ENCODE measurements at places on chromosomes 3 and 15. TPM values are rescaled to one million over a fixed set of nuclear protein-coding genes. Genes with fewer than 3 reads are reported as not detected.

DNA sequence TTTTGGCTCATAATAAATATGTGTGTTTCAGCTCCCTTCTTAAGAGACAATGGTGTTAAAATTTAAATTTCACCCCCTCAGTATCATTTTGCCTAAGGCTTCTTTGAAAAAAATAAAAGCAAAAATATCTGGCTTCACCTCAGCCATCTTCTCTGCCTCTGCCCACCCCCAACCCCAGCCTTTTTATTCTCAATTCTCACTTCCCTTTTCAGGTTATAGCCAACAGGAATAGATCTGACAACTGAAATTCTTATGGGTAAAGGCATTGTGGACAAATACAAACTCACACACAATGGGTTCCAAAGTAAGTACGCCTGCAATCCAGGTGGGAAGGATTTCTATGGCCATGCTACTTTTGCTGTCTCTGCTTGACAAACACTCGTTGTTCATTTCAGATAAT is 399.0 kb upstream of the ARRDC4 start:
- DNase-seq, result no peak

DNA sequence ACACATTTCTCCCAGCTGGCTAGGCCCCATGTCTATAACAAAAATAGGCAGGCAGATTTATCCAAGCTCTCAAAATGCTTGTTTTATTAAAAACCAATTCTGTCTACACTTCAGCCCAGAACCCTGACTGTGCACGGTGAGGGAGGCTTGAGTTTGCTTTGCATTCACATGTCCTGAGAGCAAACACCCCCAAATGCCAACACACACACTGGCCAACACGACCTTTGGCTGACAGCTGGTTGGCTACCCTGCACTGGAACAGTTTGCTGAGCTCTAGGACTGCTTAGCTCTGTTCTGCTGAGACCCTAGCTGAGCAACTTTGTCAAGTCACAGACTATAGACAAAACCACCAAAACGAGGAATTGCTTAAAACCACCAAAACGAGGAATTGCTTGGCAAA is 3.6 kb downstream of the STIMATE start:
- peak; percentile 71 for DNase-seq

DNA sequence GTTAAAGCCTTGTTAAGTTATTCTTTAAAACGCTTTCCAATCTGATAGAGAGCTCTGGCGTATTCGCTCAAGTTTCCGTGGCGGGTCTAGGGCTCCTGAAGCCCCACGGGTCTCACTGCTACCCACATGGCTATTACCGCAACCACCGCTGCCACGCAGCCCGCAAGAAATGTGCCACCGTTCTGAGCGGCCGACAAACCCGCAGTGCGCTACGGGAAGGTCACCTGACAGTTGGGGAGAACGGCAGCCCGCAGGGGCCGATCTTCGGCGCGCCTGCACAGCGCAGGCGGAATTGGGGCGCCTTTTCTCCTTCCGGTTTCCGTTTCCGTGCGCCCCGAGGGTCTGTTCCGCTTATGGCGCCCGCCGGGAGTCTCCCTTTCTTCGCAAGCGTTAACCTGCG is 76.6 kb upstream of the SNRPN start:
- DNase-seq, result no peak

- peak; percentile 96 for DNase-seq
Observed at GRCh38 chr15:65384895-65385869, 7.4 kb upstream of the IGDCC3 start.

DNA sequence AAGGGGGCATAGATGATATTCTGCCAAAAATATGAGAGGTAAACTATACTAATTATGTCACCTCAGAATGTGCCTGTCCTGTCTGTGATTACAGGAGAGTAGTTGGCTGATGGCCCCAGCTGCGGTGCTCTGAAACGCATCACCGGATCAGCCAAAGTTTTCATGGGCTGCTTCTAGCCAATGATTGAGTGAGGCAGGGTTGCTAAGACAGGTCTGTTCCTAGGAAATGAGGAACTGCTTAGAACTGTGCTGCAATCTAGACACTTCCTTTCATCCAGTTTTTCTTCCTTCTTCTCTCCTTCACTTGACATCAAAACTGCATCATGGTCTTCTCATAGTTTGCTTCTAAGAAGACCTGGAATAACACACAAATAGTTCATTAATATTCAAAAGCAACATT is 124.0 kb downstream of the KCNH8 start:
- no peak for DNase-seq

DNA sequence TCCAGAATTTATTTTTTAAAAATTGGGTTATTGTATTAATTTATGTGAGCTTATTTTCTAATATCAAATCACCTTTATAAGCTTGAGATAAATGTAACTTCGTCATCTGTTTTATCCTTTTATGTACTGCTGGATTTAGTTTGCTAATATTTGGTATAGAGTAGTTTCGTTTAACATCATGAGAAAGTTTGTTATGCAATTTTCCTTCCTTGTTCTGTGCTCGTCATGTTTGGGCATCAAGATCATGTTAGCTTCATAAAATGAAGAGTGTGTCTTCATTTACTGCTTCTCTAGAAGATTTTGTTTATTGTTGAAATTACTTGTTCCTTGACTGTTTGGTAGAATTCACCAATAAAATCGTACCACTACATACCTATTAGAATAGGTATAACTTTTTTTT is 262.1 kb upstream of the SATB1 start:
- DNase-seq, result no peak

SLC41A3 gene
- total RNA-seq, result 51.0 TPM

DNA sequence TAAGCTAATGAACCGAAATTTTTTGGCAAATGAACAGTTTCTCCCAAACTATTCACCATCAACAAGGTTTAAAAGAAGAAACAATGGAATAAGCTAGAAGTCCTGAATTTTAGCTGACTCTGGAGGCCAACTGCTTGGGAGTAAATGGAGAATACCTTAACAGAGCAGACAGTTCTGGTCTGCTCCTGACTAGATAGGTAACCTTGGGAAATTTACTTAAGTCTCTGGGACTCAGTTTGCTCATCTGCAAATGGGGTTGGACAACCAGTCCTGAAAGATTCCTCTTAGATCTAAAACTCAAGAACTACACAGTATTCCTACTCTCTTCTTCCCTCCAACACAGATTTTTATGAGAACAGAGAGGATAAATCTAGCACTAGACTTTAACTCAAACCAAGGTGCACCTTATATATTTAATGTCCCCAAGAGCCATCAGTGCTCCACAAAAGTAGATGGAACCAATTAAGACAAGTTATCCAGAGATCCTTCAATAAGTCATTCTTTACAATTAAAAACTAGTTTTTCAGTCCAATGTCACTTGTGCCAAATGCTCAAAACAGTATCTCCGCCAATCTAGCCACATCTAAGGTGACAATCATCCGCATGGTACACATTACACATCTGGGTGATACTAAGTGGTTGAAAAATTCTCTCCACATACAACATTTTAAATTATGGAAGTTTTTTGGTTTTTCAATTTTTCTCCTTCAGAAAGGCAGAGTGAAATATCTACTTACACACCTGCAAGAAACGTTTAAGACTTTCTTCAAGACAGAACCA is 1.5 kb downstream of the RHOA start:
- DNase-seq, result no peak

- peak; percentile 78 for DNase-seq
Observed at GRCh38 chr15:58227706-58228543, 89.7 kb downstream of the AQP9 start.

GRCh38 chr15:42011074-42011473 is 9.8 kb downstream of the PLA2G4E start:
- DNase-seq, result no peak

DNA sequence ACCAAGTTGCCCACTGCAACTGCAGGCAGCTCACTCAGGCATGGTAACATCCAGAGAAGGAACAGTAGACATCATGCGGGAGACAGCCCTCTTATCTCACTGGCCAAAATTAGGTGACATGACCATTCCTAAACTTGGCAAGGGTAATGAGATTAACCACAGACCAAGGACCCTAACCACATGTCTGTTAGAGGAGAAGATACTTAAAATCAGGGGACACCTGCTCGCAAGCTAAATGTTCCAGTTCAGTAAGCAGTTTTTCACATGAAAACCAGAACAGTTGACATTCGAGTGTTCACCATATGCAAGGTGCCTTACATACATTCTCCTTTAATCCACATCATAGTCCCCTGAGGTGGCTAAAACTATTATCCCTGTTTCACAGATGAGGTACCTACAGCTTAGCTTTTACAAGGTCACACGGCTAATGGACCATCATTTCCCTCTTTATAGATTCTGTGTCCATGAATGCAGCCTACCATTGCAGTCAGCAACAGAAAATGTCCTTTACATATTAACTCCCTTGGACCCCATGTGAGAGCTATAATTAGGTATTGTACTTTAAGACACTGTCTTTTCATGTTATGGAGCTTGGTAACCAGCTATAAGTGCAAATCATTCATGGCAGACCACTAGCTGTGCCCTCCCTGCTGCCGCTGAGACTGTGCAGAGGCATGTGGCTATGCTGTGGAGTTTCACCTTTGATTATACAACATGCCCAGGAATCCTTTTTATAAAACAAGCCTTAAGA is 154.1 kb downstream of the LIPC start:
- DNase-seq, result no peak

GRCh38 chr3:111794711-111795110 is 64.4 kb upstream of the PHLDB2 start:
- no peak for DNase-seq

DNA sequence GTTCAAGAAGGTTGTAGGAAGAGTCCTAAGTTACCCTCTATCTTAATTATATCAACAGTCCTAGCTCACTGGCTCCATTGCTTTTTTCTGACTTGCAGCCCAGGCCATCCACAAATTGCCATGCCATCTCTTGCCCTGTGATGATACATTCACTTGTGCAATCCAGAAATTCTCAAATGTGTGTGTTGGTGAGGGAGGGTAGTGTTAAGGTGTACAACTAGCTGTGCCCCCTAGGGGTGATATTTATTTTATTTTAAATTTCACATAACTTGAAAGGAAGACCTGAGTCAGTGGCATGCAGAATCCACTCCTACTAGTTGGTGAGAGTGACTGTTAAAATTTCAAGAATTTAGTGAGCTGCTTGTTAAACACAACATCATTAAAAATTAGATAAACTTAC is 156.1 kb upstream of the ANKRD28 start:
- no peak for DNase-seq

KNG1 gene
- total RNA-seq, result not detected

IL17RD gene
- total RNA-seq, result 10.1 TPM

DNA sequence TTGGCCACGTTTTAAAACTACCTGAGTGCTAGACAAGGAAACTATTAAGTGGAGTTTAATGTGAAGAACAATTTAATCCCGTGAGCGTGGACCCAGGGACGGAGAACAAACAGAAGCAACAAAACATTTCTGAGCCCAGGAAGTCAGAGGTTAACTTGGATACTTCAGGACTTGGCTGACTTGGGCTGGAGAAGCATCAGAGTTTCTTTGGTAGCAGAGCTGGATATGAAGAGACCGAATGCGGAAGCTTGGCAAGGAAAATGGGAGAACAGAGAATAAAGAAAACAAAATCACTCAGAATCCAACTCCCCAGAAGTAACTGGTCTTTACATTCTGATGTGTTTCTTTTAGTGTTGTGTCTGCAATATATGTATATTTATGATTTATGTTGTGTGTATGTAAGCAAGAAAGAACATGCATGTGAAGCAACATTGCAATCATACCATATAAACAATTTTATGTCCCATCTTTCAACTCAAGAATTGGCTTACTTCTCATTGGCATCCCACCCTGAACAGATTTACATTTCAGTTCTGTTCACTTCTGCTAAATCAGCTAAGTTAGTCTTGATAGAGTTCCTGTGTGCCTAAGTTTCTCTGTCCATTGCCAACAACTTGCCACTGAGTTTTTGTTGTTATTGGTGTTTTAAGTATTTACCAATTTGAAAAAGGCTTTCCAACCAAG is 17.2 kb upstream of the PLOD2 start:
- DNase-seq, result no peak

- DNase-seq, result no peak
Observed at GRCh38 chr3:47017504-47018268, 38.2 kb downstream of the NBEAL2 start.

DNA sequence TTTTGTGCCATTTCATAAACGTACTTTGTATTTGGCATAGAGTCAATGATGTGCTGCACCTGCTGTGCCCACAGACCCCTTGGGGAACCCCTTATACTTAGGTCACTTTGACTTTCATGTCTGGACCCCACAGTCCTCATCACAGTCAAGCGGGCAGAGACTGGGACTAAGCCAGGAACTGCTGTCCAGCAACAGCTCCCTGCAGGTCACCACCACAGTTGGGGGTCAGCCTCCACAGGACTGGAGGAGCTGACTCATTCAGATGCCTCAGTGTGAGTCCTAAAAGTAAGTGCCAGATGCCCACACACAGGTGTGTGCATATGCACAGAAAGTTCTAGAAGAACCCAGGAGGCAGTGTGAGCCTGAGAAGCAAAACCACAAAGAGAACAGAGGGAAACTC is 339.8 kb downstream of the GABRB3 start:
- DNase-seq, result no peak

GUCA1C gene
- not detected for total RNA-seq

DNA sequence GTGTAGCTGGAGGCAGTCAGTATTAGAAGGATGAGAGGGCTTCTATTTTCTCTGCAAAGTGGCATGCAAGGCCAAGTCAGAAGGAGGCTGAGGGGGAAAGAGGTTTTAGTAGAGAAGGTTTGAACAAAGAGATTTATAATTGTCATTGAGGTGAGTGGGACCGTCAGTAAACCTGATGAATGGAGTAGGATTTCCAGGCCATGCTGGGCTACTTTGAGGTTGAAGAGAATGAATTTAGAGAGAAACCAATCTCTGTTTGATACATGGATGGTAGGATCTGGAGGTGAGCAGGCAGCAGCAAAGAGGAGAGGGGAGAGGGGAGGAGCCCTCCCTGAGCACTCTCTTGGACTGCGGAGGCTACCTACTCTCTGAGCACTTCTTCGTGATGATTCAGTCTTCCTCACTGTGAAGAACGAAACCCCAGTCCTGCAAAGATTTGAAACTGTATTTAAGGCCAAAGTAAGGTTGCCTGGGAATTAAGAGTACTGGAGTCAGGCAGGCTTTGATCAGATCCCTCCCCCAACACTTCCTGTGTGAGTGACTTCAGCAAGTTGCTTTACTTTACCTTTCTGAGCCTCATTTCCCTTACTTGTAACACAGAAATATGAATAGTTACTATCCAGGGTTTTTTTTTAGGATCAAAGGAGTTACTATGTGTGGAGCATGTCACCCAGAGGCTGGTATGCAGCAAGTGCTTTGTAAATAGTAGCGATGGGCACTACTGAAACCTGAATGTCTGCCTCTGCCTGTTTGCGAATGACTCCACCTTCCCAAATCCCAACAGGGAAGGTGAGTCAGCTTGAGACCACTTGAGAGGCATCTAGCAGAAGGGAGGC is 75.8 kb downstream of the RPL39L start:
- DNase-seq, result peak; percentile 65

DNA sequence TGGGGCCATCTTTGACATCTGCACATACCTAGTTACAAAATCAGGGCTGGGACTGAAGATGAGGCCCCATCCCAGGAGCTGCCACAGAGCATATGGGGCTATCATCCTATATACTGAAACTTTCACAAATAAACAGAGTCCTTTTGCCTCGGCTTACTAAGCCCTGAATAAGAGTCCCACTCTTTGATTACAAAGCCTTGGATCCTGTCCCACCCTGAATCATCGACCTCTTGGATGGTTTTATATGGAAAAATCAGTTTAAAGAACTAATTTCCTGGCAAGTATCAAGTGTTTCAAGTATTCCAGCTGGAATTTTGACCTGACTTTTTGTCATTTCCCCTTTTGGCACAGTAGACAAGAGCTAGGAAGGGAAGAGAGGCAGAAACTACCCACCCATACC is 331.3 kb upstream of the FRG2C start:
- peak; percentile 65 for DNase-seq

ZNF35 gene
- 3.6 TPM for total RNA-seq

Data from stomach (tissue), 19 donors.